ENCODE measurements at places on chromosomes 6 and 20. TPM values are rescaled to one million over a fixed set of nuclear protein-coding genes. Genes with fewer than 3 reads are reported as not detected.

The CUL7 gene
- 21.6 TPM for total RNA-seq

The DAAM2 gene
- 22.9 TPM for total RNA-seq

- no peak for DNase-seq
Measured at GRCh38 chr6:96194675-96195074, 178.9 kb downstream of the FUT9 start.

DNA sequence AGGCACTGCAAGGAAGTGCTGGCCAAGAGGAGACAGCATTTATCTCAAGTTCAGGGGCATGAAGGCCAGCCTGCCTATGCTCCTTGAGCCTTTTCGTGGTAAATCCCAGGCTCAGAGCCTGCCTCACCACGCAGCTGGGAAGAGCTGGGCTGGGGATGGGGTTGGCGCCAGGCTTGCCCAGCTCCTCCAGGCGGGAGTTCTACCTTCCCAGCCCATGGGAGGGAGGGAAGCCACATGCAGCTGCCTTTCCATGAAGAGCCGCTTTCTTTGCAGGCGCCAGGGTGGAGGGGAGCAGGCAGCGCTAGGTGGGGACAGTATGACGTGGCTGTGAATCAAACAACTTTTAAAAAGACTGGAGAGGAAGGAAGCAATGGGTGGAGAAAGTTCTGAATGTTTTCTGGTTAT lies 19.5 kb upstream of the SIRT5 start:
- DNase-seq, result peak; percentile 34

GRCh38 chr6:44139351-44139743 lies 12.0 kb downstream of the TMEM63B start:
- no peak for DNase-seq

The CPNE5 gene
- 6.2 TPM for total RNA-seq

DNA sequence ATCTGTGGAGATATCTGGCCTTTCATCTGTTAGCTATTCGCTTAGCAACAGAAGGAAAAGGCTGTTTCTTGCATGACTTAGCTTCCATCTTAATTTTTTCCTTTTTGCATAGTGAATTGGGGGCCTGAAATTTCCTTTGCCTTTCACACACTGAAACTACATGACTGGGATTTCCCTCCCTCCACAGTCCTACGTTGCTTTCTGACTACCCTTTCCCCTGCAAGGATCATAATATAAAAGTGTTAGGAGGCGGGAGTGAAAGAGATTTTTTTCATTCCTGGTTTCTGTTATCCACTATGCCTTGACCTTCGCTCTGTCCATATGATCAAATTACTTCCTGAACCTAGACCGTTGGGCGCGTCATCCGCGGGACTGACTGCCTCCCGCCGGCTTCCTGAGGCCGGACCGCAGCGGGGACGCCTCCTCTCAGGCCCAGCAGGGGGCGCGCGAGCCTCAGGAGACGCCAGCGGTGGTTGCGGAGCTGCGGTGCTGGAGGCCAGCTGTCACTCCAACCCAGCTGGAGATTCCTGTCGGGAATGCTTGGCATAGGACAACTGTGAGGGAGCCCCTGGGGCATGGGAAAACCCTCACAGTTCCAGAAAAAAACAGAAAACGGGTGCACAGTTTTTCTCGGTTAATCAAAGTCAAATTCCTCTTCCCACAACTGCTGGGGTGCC lies 55.6 kb downstream of the MEP1A start:
- peak; percentile 84 for DNase-seq

GRCh38 chr6:83474309-83474708 lies 38.0 kb upstream of the PRSS35 start:
- no peak for DNase-seq

The PLEKHG1 gene
- 6.3 TPM for total RNA-seq

GRCh38 chr6:131694832-131695426 lies 6.3 kb downstream of the OR2A4 start:
- DNase-seq, result peak; percentile 44

DNA sequence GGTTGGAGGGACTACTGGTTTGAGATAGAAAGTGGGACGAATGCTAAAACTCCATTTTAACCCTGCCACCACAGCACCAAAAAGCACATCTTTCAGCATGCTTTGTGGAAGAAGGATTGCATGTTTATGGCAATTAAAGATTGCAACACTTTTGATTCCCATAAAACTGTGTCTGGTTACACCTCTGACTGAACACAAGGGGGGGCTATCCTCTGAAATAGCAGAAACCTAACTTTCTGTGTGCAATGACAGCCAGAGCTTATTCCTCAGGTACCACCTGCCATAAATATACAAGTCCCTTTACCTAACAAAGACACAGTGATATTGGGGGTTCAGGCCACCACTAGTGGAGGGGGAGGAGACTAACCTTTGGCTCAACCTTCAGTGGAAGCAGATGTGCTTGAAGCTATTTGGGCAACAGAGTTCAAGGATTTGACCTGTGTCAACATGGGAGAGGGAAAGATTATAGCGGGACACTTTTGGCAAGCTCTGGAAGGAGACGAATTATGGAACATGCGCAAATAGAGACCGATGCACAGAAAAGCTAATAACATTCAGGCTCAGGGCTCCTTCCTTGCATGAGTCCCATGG lies 9.6 kb upstream of the PLG start:
- no peak for DNase-seq

The C4B gene
- 271 TPM for total RNA-seq

- DNase-seq, result no peak
Measured at GRCh38 chr6:90459225-90459758, 127.6 kb downstream of the MAP3K7 start.

DNA sequence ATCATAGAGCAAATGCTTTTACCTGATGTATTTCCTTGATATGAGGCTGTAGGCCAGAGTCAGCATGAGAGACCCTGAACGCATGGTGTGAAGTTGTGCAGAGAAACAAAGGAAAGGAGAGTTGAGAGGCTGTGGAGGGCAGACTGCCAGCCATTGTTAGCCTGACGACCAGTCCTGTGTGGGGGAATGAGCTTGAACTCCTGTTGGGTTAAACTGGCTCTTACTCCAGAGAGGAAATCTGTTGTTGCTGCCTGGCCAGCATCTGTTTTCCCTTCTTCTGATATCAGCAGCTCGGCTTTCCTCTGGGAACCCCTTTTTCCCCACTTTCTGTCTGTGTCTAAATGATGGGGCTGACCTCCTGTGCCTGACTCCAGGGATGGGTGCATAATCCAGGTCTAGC lies 158.2 kb upstream of the ZFP64 start:
- DNase-seq, result no peak

The TMEM151B gene
- not detected for total RNA-seq

DNA sequence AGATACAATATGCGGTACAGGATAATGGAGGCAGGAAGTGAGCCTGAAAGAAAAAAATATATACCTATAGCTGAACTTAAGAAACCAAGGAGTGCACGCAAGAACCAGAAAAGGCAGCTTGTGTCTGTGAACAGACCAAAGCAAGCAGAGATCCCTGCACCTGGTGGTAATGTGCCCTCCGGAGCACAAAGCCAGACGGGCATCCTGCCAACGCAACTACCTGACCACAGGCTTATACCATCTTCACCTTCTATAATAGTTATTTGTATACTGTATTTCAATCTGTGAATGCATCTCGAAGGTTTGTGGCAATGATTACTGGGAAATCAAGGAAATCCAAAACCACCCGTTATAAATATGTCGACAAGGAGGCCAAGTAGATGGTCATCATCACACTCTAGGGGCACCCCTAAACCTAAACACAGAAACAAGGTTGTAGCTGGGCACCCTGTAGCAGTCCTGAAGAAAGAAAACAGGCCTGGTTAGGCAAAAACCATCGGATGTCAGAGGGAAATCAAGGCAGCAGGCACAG lies 801 bp downstream of the FBXL4 start:
- DNase-seq, result peak; percentile 28

GRCh38 chr20:37516811-37517750 lies 4.0 kb upstream of the NNAT start:
- no peak for DNase-seq

GRCh38 chr6:81820980-81821379 lies 68.5 kb upstream of the TENT5A start:
- DNase-seq, result no peak

The PCMT1 gene
- 61.8 TPM for total RNA-seq

- DNase-seq, result no peak
Measured at GRCh38 chr6:328136-328670, 35.9 kb downstream of the DUSP22 start.

The GLP1R gene
- not detected for total RNA-seq

The RALY gene
- 105 TPM for total RNA-seq

DNA sequence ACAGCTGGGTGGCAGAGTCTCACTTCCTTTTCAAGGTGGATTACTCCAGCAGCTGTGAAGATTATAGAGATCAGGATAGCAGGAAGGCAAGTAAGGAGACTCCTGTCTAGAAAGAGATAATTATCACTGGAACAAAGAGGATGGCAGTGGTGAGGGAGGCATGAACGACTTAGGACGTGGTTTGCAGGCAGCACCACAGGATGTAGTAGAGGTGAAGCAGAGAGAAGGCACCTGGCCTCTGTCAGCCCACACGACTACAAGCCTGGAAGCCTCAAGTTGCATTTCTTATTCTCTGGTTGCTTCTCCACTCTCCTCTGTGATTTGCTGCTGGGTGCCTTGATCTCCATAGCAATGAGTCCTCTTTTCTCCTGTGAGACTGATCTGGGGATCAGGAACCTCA lies 62.7 kb downstream of the TSHZ2 start:
- no peak for DNase-seq

- DNase-seq, result no peak
Measured at GRCh38 chr6:298233-299103, 6.2 kb downstream of the DUSP22 start.

The ZC3H12D gene
- total RNA-seq, result 0.15 TPM

The LINC00237 gene
- not detected for total RNA-seq

GRCh38 chr20:50472693-50473664 lies 37.2 kb upstream of the PTPN1 start:
- DNase-seq, result no peak

The AVP gene
- not detected for total RNA-seq

DNA sequence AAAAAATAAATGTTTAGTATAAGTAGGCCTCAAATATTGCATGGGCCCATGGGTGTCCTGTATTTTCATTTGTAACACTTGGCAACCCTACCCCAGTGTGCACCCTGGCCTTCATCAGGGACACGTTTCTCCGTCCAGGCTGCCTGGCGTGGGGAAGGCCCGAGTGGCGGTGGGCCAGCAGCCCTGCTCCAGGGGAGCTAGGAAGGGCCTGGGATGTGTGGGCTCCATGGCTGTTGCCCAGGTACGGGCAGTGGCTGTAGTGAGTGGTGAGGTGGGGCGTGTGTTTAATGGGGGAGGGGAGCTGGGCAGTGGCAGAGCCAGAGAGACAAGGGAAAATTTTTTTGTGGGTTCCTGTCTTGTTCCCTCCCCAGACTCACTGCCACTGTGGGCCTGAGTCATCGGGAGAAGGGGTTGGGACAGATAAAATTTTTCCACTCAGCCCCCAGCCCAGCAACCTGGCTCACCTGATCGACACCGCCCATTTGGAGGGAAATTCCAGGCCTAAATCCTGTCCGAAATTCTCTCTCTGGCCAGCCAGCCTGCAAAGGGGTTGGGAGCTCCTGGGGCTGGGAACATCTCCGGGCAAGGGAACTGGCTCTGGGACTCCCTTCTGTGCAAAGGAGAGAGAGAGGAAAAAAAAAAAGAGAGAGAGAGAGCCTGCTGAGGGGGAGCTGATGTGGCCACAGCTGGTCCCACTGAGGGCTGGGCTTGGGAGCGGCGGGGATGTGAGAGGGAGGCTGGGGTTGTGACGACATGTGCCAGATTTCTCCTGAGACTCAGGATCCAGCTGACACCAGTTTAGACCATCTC lies 32.5 kb upstream of the VEGFA start:
- no peak for DNase-seq

The ENPP1 gene
- 10.2 TPM for total RNA-seq

The SERPINB6 gene
- total RNA-seq, result 116 TPM

DNA sequence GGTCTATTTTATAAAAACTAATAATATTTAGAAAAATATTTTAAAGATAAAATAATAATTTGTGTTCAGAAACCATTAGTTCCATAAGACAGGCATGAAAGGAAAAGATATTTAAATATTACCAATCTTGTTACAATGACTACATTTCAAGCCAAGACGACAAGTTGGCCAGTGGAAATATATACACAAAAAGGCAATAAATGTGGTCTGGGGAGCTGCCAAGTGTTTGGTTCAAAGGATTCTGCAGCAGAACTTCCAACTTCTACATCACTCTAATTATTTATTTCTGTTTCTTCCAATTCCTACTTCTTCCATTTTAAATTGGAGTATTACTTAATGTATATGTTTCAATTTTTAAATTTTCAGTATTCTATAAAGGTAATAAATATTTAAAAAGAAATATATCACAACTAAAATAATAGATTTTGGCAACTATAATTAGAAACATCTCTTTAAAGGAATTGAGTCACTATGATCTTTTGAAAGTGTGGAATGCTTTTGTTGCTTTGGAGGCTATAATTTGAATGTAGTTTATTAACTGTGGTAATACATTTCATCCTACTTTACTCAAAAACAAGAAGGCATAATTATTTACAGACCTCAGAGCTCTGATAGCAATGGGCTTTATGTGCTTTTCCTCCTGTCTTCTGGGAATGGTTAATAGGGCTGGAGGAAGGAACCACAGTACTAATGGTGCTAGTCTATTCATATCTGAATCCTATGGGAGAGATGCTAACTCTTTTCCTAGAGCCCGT lies 129.7 kb upstream of the FAM184A start:
- no peak for DNase-seq

GRCh38 chr6:34315256-34315655 lies 66.5 kb upstream of the SMIM29 start:
- no peak for DNase-seq

GRCh38 chr6:1327630-1328029 lies 15.7 kb downstream of the FOXQ1 start:
- no peak for DNase-seq

GRCh38 chr6:111032484-111033140 lies 50.8 kb downstream of the RPF2 start:
- no peak for DNase-seq

The SLC16A10 gene
- 4.6 TPM for total RNA-seq

The TSPO2 gene
- total RNA-seq, result not detected

GRCh38 chr6:53335224-53335994 lies 13.3 kb downstream of the ELOVL5 start:
- DNase-seq, result no peak

The RIPPLY2 gene
- 0.23 TPM for total RNA-seq

DNA sequence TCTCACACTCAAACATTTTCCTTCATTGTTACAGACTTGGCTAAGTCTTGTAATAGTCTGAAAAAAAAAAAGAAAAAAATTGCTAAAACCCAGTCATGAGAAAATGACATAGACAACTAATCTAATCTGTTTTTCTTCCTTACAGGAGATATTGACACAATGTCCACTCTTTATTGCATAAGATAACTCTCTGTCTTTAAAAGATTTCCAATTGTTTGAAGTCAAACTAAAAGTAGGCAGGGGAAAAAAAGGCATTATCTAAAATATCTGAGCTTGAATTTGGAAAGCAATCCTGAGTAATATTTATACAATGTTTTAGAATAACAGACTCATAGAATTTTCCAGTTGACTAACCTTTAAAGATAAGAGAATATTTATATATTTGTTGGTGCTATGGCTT lies 233.0 kb upstream of the CEP162 start:
- no peak for DNase-seq

The CLPSL2 gene
- not detected for total RNA-seq

Data from ovary (tissue), 10 donors.